ENCODE measurements at places on chromosomes 7 and 10.

DNA sequence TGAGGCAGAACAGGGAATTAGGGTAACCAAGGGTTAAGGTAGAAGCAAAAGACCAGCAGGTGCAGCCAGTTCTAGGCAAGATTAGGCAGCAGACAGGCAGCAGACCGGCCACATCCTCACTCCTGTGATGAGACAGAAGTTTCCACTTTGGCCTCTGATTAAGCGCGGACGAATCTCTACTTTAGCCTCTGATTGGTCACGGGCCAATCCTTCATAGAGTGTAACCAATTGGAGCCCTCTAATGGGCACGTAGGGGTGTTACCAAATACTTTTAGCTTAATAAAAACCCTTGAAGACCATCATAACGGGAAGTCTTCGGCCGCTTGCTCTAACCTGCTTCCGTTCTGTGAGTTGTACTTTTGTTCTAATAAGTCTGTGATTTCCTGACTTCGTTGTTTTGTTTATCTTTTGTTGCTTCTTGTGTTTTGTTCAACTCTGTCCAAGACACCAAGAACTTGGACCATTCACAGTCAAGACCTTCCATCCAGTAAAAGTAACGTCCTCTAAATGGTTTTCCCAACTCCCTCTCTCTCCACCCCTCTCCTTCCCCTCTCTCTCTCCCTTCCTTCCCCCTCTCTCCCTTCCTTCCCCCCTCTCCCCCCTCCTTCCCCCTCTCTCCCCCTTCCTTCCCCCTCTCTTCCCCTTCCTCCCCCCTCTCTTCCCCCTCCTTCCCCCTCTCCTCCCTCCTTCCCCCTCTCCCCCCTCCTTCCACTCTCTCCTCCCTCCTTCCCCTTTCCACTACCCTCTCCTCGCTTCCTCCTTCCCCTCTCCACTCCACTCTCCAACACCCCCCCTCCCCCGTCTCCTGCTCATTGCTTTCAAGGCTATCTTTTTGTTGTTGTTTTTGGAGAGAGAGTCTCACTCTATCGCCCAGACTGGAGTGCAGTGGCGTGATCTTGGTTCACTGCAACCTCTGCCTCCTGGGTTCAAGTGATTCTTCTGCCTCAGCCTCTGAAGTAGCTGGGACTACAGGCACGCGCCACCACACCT, 13.2 kb upstream of the MALSU1 start:
- no peak for DNase-seq

GRCh38 chr7:145123502-145123901, 287.6 kb upstream of the TPK1 start:
- DNase-seq: no peak

DNA sequence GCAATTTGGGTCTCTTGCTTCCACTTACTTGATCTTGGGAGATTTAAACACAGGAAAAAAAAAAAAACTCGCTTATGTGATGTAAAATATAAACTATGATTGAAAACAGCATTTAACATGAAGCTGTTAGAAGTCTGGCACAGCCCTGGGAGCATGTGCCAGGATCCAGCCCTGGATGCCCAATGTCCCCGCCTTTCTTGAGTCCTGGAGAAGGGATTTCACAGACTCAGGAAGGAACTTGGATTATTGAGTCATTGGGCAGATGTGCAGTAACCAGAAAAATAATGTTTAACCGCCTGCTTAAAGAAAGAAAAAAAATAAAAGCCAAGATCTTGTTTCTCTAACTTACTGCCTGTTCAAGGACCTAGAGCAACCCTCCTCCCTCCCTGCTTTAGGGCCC, 3.7 kb upstream of the JCAD start:
- DNase-seq: no peak

- DNase-seq: no peak
These were observed 483.1 kb upstream of the CNTNAP2 start for GRCh38 chr7:145633513-145633912.

DNA sequence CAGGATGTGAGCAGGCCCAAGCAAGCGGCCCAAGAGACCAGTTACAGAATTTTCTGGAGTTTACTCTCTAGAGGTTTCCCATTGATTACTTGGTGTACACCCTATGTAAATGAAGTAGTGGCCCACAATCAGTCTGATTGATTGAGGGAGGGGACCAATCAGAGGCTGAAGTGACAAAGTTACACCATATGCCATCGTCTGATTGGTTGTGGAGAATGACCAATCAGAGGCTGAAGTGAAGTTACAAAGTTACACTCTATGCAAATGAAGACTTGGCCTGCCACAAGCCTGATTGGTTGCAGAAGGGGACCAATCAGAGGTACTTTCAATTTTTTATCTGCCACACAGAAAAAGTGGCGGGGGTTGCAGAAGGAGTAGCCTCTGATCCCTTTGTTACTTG, 83.7 kb downstream of the KIF20B start:
- DNase-seq: no peak

DNA sequence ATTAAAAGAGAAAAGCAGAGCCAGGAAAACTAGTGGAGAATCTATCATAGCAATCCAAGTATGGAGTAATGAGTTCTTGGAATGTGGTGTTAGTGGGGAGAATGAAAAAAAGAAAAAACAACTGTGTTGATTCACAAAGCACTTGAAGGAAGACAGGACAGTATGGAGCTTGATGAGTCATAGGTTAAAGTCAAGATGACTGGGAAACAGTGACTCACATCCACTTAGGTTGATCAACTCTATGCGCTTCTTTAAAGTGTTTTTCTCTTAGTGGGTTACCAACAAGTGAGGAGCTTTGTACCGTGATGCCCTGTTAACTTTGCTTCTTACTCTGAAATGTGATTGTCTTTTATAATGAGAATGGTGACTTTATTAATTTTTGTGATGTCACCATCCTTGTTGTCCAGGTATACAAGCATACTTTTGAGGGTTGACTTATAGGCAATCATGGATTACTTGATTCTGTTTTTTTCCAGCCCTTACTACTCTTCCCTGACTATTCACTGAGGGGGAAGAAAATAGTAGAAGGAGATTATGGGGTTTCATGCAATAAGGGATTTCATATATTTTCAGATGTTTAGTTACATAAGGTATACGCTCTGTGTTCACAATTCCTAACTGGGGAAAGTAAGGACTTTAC, 32.1 kb upstream of the MDFIC start:
- no peak for DNase-seq

DNA sequence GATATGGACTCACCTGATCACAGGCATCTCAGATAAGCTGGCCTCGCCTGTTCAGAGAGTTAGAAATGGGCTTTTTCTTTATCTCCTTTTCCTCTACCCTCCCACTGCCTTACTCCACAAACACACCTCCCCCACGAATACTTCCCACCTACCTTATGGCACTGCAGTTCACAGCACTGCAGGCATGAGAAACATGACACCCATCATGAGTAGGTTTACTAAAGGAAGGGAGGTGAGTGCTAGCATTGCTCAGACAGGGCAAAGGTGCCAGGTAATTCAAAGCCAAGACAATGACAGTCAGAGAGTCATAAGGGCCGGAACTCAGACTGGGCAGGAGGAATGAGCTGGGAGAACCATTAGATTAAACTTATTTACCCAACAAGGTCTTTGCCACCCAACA, 220.6 kb downstream of the FAM107B start:
- peak; percentile 27 for DNase-seq

DNA sequence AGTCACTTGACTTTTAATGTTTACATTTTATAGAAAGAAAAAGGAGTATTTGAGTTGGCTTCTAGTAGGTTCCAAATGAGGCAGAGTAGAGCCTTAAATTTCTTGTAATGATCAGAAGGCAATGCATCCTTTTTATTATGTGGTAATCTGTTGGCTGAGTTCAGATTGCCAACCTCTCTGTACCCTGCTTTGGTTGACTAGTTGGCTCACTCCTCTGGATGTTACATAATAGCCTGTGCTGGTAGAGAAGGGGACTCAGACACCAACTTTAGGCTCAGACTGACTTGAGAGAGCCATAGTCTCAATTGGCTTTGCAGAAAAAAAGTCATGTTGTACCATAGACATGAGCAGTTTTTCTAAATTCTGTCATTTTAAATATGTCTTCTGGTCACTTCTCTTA, 46.8 kb upstream of the GLCCI1 start:
- DNase-seq: peak; percentile 26

- no peak for DNase-seq
These were observed 138.6 kb downstream of the LHPP start for GRCh38 chr10:124600051-124600880.

All from NCI-H2029 treated with DMSO at 0.1 percent for 48 hours (cell line).